ENCODE measurements at places on chromosomes 13 and 19.

DNA sequence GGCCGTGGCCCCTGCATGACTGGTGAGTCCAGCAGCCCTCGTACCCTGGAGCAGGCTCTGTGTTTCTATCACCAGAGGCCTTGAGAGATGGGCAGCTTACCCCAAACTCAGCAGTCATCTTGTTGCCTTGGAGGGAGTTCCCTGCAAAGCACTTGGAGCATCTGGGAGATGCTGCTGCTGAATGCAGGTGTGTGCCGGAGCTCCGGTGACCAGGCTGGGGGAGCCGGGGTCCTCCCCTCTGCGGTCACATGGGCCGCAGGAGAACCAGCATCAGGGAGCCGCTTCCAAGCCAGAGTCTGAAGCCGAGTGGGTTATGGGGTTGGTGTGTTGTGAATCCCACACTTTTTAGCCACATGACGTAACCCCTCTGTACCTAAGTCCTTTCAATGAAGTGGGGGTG, 82.8 kb downstream of the TEX29 start:
- no peak for DNase-seq

DNA sequence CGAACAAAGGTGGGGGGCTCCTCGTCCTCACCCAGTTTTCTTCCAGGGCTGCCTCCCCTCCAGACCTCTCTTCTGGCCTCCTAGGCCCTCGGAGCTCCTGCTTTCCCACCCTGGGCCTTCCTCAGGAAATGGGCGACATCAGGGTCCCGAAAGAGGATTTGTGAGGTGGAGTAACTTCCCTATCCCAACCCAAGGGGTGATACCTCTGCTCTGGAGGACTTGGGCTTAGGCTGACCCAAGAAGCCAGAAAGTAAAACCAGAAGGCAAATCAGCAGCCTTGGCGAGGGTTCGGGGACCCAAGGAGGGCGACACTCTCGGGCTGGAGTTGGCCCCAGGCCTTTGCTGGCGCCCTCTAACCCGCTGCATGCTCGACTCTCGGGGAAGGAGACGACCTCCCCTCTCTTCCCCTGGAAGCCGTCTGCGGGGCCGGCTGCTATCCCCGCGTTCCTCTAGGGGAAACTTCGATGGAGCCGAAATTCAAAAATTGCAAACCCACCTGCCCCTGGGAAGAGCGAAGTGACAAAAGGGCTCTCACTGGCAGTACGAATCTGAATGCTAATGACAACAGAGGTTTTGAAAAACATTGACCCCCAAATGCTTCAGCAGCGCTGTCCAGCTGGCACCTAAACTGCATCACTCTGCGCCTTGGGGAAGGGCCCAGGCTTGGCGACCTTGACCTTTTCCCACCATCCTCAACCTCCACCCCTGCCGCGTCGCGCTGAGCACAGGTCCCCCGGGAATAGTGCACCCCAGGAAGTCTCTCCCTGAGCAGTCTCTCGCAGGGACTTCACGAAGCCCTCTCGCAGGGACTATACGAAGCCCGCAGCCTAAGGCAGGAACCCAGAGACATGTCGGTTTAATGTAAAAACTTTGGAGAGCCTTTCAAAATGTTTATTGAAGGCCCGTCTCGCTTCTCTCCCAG, 2.4 kb downstream of the PDX1 start:
- no peak for DNase-seq

GRCh38 chr13:43758834-43759233, 27.9 kb downstream of the ENOX1 start:
- no peak for DNase-seq

DNA sequence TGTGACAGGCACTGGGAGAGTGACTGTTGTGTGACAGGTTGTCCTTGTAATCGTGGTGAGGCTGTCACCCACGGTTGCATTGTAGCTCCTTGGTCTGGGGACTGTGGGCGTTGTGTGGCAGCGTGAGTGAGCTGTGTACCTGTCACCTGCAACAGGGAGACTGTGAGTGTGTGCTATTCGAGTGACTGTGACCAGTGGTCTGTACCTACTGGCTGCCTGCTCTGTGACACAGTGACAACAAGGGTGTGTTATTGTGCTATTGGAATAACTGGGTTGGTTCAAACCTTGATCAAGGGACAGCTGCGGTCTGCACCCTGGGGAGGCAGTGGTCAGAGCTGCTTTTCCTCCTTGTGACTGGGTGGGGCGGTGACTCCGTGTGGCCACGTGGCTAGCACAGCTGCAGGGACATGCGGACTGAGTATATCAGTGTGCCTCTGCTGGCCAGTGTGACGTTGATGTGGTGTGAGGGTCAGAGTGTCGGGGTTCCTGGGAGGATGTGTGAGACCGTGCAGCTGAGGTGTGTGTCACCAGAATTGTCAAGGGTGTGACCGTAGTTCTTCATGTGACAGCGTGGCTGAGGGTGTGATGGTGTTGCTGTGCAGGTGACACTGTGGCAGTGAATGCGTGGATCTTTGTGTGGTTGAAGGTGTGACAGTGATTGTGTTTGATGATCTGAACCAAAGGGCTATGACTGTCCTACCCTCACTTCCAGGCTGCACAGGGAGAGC, 10.1 kb upstream of the NFIX start:
- DNase-seq, result no peak

GRCh38 chr13:77522444-77522843, 13.1 kb upstream of the SCEL start:
- no peak for DNase-seq

- peak; percentile 35 for DNase-seq
Measured at GRCh38 chr19:35037716-35038622, 3.6 kb upstream of the HPN start.

- DNase-seq, result no peak
Measured at GRCh38 chr19:41888926-41889325, 5.9 kb downstream of the ARHGEF1 start.

GRCh38 chr13:39455521-39456175, 147.3 kb downstream of the LHFPL6 start:
- DNase-seq, result peak; percentile 28

GRCh38 chr13:42361701-42362100, 89.7 kb downstream of the AKAP11 start:
- no peak for DNase-seq

DNA sequence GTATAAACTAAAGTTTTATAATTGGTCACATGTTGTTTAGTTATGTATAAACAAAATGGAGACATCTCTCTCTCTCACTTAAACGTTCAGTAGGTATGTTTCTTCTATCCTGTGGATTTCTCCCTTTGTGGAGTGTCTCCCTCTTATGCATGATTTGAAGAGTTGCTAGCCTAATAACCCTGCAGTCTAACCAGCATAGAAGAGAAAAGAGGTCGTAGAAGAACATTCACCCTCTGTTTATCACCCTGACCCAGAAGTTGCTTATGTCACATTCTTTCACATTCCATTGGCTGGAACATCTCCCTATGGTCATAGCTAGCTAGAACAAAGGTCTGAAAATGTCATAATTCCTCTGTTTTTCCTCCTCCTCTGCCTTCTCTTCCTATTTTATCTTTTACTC, 176.8 kb upstream of the PCDH20 start:
- DNase-seq, result peak; percentile 22

GRCh38 chr13:30908416-30908980, 2.4 kb downstream of the MEDAG start:
- no peak for DNase-seq

DNA sequence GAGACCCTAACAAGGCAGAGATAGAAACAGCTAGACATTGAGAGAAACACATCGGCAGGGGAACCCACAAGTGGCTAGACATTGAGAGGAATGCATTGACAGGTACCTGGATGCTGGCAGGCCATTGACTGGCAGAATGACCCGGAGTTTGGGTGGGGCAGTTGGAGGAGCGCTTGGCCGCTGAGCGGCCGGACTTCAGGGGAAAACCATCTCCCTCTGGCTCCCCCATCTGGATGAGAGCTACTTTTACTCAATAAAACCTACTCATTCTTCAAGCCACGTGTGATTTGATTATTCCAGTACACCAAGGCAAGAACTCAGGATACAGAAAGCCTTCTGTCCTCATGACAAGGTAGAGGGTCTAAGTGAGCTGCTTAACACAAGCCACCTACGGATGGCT, 473.4 kb downstream of the SLITRK5 start:
- no peak for DNase-seq

- no peak for DNase-seq
Measured at GRCh38 chr19:17296273-17296672, 7.0 kb downstream of the ABHD8 start.

GRCh38 chr13:21673789-21674489, 3.1 kb downstream of the FGF9 start:
- no peak for DNase-seq

DNA sequence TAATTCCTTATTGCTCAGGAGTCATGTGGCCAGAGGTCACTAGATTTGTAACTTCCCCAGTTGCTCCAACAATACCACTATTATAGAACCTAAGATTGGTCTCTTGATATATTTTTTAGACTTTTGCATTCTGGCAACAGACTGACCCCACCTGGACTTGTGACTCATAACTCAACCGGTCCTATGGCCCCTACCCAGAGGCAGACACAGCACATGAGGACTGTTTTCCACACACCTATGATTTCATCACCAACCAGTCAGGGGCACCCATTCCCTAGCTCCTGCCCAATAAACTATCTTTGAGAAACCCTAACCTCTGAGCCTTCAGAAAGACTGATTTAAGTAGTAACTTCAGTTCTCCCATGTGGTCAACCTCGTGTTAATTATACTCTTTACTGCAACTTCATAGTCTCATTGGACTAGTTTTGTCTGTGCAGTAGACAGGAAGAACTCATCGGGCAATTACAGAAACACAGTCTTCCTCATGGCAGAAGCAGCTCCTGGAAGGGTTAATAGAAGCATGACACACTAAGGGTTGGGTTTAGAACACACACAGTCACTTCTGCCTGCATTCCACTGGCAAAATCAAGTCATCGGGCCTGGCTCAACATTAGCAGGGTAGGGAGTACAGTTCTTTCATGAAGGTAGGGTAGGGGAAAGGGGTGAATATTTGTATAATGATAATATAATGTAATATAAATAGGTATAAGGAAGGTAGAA, 251.8 kb downstream of the UQCRFS1 start:
- no peak for DNase-seq

GRCh38 chr13:110394371-110394841, 87.3 kb downstream of the COL4A2 start:
- DNase-seq, result no peak

DNA sequence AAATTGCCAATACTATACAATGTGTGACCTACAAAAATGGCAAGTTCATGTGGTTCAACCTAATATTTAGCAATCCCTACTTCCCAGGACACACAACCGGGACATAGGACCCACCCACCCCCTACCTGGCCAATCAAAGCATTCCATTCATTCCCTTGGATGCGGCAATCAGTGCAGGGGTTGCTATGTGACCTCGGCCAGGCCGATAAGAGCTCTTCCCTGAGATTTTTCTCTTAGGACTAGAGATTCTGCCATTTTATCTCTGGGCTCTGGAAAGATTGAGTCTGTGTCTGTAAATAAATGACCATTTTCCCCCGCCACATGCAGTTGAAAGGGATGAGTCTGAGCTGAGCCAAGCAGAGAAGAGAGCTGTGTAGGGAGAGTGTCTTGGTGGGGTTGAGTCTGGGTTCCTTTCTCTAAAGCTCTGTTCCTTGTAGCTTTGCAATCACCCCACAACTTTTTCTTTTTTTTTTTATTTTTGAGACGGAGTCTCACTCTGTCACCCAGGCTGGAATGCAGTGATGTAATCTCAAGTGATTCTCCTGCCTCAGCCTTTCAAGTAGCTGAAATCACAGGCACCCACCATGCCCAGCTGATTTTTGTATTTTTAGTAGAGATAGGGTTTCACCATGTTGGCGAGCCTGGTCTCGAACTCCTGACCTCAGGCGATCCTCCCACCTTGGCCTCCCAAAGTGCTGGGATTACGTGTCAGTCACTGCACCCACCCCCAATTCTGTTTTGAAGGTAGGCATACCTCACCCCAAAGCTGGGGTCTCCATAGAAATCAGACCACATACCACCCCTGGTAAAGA, 7.4 kb downstream of the IFNL1 start:
- no peak for DNase-seq

DNA sequence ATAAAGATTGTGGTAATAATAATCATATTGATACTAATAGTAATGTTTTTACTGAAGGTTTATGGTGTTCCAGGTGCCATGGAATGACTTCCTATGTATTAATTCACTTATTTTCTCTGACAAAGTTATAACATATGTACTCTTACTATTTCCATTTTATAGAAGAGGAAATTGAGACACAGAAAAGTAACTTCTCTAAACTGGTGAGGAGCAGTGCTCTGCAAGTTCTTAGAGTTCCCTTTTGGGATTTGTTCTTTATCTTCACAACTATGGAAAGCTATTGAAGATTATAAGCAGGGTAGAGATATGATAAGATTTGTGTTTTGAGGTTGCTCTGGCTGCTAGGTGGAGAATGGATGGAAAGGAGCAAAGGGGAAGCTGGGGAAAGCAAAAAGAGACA, 83.9 kb upstream of the OLFM4 start:
- DNase-seq, result no peak

- no peak for DNase-seq
Measured at GRCh38 chr19:57233207-57233606, 2.4 kb downstream of the AURKC start.

DNA sequence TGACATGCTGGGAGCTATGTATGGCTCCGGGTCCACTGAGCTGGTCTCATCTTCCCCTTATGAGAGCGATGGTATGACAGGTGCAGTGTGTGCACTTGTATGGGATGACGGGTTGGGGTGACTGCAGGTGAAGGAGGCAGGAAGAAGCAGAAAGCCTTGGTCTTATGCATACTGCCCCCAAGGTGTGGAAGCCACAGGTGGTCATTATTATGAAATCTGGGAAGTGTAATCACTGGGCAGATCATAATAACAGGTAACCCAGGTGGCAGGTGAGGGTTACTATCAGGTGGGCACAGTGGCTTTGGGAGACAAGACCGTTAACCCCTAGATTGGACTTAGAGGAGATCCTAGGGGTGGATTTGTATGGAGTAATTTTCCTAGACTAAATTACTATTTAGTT, 118.0 kb downstream of the RFC3 start:
- no peak for DNase-seq

DNA sequence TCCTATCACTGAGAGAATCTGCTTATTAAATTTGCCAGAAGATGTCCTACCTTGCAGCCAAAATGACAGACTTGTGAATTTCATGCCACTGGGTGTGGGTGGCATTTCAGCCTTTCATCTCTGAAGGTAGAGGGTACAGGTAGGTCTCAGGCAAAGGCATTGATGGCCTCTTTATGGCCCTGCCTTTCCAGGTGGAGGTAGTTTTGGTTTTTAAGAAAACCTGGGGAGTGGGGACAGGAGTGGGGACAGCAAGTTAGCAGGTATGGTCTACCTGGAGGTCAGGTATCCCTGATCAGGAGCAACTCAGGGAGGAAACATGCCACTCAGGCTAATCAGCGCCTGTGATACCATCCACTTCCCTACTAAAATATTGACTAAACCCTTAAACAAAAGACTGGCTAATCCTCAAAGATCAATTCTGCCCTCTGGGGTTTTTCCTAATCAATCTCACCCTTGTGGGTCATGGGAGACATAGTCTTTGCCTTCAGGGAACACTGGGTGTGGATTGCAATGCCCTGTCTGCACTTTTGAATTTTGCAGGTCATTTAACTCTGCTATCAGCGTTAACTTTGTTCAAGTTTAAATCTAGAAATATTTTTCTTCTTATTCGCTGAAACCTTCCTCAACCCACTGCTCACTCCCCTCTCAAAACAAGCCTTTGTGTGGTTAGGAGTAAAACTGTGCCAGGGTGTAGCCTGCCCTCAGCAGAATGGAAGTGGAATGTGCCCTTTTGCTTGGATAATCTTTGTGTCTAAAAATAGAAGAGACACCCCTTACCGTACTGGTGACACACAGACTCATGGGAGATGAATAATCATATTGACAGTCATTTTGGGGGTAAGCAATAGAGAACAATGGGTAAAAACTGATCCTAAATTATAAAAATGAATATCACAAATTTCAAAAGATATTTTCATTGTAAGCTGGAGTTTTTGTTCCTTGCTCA, 233.7 kb downstream of the COG6 start:
- peak; percentile 87 for DNase-seq

GRCh38 chr19:39194832-39195542, 1.8 kb upstream of the NCCRP1 start:
- no peak for DNase-seq
